ENCODE measurements at places on chromosomes 7 and 10.

- peak; percentile 80 for DNase-seq
Observed at GRCh38 chr7:12581897-12582296, 11.4 kb downstream of the SCIN start.

DNA sequence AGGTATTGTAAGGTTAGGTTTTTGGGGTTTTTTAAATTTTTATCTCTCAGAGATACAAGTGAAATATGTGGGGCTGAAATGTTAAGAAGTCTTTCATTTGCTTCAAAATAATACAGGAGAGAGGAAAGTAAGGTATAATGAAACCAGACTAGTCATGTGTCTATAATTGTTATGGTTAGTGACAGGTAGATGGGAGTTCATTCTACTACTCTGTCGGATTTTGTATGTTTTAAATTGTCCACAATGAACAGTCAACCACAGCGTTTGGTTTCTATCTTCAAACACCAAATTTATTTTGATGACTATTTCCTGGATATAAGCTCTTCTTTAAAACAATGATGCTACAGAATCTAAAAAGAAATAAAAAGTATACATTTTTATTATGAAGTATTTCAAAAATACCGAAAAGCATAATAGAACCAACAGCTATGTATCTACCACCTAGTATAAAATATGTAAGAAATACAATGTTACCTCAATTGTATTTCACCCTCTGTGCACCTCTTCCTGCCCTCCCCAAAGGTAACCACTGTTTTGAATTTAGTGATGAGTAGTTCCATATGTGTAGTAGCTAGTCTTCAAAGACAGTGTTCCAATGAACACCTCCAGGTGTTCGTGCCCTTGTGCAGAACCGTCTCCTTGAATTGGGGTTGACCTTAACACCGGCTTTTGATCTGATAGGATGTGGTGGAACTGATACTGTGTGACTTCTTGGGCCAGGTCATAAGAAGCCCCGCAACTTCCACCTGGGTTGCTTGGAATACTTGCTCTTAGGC lies 74.8 kb upstream of the CDK1 start:
- no peak for DNase-seq

GRCh38 chr10:103679096-103679790 lies 176.1 kb downstream of the SH3PXD2A start:
- no peak for DNase-seq

DNA sequence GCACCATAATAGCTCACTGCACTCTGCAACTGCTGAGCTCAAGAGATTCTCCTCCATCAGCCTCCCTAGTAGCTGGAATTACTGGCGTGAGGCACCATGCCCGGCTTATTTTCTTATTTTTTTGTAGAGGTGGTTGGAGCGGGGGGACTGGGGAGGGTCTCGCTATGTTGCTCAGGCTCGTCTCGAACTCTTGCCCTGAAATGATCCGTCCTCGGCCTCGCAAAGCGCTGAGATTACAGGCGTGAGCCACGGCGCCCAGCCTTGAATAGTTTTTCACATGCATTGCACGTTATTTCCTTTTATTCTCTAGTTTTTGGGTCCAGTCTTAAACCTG lies 526 bp upstream of the LAMTOR4 start:
- DNase-seq, result no peak

- no peak for DNase-seq
Observed at GRCh38 chr10:68471063-68471585, 649 bp downstream of the DNA2 start.

GRCh38 chr10:118694848-118695247 lies 59.9 kb downstream of the CACUL1 start:
- peak; percentile 61 for DNase-seq

DNA sequence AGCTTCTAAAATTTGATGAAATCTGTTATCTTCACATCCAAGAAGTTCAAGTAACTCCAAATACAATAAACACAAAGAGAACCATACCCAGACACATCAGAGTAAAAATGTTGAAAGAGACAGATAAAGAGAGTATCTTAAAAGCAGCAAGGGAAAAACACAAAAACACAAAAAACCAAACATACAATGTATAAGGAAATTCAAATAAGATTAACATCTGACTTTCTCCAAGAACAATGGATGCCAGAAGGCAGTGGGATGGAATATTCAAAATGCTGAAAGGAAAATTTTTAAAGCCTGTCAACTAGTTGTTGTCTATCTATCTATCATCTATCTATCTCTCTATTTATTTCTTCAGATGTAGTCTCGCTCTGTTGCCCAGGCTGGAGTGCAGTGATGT lies 72.4 kb upstream of the MKLN1 start:
- no peak for DNase-seq

- DNase-seq, result no peak
Observed at GRCh38 chr10:86878983-86879713, 78.3 kb downstream of the MMRN2 start.

DNA sequence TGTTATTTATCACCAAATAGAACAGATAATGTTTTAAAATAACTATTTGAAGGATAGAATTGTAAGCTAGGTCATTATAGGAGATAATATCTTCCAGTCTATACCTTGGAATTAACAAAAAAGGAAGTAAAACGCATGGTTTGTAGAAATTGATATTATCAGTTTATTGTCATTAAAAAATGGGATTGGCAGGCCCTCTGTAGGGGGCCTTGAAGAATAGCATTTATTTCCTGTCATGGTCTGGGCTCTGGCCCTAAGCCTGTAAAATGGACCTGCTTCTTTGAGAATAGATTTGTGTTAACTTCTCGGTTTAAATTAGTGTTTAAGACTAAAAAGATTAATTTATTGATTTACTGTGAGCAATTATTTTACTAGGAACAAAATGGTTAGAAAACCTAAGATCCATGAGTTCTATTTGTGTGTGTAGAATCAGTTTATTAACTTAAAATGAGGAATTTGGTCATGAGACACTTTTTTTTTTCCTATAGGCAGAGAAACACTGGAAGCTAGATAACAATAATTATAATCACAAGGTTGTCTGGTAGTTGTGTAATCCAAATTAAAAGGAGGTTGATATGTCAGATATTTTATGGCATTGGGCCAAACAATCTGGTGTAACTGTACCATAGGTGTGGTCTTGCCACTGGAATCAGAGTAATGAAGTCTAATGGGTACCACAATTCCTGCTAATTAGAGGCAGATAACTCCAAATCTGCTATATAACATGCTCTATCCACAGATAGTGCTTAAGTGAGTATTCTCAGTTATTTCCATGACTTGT lies 197.4 kb upstream of the FOXP2 start:
- peak; percentile 8 for DNase-seq

- DNase-seq, result no peak
Observed at GRCh38 chr10:43978091-43978490, 329.4 kb upstream of the ZNF32 start.

GRCh38 chr10:34185998-34186397 lies 629.1 kb downstream of the PARD3 start:
- DNase-seq, result no peak

GRCh38 chr10:43350156-43350555 lies 21.3 kb upstream of the FXYD4 start:
- DNase-seq, result no peak

DNA sequence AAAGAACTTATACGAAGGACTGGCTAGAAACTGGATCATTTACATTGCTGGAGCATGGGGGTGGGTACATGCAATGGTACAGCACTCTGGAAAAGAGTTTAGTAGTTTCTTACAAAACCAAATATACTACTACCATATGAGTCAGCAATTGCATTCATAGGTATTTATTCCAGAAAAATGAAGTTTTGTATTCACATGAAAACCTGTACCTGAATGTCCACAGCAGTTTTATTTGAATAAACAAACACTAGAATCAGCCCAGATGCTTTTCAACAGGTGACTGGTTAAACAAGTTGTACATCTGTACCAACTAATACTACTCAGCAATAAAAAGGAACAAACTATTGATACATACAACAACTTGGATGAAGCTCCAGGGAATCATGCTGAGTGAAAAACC lies 3.4 kb downstream of the SCIN start:
- DNase-seq, result no peak

GRCh38 chr7:12985228-12985627 lies 297.8 kb downstream of the ARL4A start:
- no peak for DNase-seq

GRCh38 chr7:105454095-105454747 lies 65.5 kb upstream of the SRPK2 start:
- DNase-seq, result peak; percentile 92

GRCh38 chr10:74234569-74234968 lies 83.5 kb downstream of the ADK start:
- DNase-seq, result no peak

DNA sequence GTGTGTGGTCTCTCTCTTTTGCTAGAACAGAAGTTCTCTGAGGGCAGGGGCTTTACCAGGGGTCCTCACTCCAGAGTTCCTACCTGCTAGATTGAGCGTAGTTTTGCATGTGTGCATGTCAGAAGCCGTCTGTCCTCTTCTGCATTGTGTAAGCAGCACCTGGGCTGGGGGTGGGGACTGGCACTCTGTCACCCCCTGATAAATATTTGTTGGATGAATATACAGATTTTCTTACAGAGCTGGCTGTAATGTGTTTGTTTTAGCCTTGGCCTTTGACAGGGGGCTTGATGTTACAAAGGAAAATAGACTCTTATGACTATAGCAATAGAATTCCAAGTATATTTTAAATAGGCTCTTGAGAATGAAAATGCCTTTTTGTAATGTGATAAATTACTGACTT lies 46.6 kb downstream of the WDR37 start:
- DNase-seq, result no peak

- peak; percentile 66 for DNase-seq
Observed at GRCh38 chr7:74479961-74480829, 26.5 kb downstream of the GTF2IRD1 start.

GRCh38 chr7:1709900-1710299 lies 39.8 kb downstream of the ELFN1 start:
- no peak for DNase-seq
